ENCODE measurements at places on chromosomes 2 and 18.

GRCh38 chr2:71072492-71072891, 4.0 kb downstream of the NAGK start:
- DNase-seq, result no peak

GRCh38 chr2:124112966-124113365, 87.9 kb downstream of the CNTNAP5 start:
- no peak for DNase-seq

- DNase-seq, result no peak
These were observed 117.2 kb downstream of the CTNNA2 start for GRCh38 chr2:79630060-79630459.

- DNase-seq, result no peak
These were observed 90.0 kb upstream of the TNP1 start for GRCh38 chr2:216949700-216950413.

DNA sequence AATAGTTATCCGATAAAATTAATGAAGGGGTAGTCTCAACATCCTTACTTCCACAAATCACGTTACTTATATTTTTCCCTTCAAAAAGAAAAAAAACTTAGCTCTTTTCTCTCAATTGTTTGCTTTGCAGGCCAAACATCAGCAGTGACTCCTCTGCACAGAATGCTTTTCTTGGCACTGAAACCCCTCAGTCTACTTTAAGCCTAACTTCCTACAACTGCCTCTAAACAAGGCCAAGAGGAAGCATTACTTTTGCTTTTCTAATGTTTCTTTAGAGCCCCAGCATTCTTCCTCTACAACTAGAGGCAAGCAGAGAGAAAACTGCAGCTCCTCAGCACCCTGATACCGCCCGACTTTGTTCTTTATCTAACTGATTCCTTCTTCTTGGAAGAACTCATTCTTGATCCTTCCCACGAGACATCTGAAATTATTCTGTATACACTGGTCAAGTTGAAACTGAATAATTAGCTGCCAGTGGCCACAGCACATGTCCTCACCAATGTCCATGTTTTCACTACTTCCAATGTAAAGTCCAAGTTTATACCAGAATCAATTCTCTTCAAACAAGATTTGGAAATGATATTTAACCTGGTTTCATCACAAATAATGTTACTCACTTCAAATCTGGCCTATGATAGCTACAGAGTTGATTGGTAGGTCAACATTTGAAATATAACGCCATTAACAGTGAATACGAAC, 55.3 kb downstream of the DTNB start:
- DNase-seq, result no peak

DNA sequence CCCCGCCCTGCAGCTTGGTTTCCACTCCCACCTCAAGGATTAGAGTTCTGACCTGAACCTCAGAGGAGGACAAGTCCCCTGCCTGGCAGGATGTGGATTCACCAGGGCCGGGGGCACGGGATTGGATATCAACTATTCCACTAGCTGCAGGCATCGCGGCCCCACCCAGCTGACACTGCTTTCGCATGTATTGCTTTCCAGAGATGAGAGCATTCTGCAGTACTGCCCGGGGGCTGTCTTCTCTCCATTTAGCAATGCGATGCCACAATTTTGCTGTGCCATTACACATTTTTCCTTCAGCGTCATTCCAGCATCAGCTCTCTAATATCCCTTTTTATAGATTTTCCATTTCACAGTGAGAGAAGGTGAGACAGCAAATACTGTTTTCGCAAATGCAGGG, 42.0 kb downstream of the CTIF start:
- no peak for DNase-seq

DNA sequence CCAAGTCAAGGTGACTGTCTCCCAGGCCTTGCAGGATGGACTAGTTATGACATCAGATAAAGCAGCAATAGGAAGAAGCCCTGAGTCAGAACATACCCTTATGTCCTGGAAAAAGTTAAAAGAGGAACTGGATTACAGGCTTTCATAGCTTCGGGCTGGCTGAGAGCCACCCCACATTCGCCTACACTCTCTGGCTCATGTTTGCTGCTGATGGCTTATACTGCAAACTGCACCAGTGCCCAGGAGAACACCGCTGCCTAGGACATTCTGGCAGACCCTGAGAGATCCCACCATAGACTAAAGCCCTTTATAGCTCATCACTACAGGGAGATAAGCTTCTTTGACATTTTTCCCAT, 20.3 kb downstream of the SLC8A1 start:
- no peak for DNase-seq

- no peak for DNase-seq
These were observed 56.7 kb upstream of the ZNF236 start for GRCh38 chr18:76765649-76766048.

DNA sequence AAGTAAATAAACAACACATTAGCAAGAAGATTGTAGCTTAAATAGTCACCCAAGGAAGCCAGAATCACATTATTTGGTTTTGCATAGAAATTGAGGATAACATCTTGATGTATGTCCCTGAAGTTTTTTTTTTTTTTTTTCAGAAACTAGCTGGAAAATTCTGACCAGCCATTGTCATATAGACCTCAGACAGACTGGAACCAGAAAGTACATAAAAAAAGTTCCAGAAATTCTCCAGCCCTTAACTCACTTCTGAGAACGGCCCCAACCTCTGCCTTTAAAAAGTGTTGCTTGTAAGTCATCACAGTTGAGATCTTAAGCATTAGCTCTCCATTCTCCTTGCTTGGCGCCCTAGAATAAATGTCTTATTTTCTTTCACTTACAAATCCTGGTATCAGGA, 350.5 kb downstream of the CCDC85A start:
- no peak for DNase-seq

GRCh38 chr2:42971947-42972736, 179.8 kb upstream of the HAAO start:
- no peak for DNase-seq

DNA sequence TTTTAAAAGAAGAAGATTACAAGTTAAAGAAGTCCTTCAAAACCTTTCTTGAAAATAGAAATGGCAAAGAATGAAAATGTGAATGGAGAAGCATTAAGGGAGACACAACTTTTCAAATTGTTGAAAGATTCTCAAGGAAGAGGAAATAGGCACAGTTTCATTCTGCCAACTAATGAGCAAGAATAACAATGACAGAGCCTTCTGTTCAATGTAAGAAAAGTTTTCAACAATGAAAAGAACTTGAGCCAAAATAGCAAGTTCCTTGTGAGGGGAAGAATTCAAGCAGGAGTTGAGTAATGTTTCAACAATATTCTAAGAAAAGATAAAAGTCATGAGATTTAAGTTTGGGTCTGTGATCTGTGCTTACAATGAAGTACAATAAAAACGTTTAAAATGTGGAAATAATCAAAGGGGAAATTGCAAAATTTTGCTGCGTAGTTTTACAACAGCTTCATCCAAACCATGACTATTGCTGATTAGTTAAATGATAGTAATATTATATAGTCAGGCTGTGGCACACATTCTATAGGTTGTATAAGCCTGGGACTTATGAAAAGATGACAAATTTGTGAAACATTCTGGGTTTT, 122.6 kb downstream of the METTL4 start:
- no peak for DNase-seq
